H4 (cell line): ENCODE measurements at places on chromosomes 4 and X. TPM values are rescaled to one million over a fixed set of nuclear protein-coding genes. Genes with fewer than 3 reads are reported as not detected.

GRCh38 chr4:144970597-144970996 is 127.4 kb downstream of the ANAPC10 start:
- DNase-seq = no peak

DNA sequence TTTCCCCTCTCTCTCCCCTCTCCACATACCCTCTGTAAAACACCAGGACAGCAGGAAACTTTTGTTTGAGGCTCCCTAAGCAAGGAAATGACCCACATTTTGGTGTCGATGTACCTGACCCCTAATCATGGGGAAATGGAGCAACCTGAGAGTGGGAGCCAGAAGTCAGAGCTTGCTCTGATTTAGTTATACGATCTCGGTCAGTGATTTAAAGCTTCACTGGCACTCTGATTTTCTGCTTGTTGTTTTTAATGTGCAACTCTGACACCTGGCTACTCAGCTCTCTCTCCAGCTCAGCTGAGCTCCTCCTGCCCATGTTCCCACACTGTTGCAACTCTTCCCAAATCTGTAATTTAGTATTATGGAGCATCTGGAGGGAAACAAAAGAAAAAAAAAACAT is 408.6 kb downstream of the ADAM29 start:
- no peak for DNase-seq

The XG gene
- total RNA-seq = 0.06 TPM in 1 of 2 replicates, not detected in the other

The ZFP92 gene
- total RNA-seq = not detected in 2 replicates
